Activated naive CD4-positive, alpha-beta T cell (primary cell): ENCODE measurements at places on chromosomes 5 and 9.

GRCh38 chr5:85334-85995 lies 6.5 kb upstream of the PLEKHG4B start:
- no peak for DNase-seq

DNA sequence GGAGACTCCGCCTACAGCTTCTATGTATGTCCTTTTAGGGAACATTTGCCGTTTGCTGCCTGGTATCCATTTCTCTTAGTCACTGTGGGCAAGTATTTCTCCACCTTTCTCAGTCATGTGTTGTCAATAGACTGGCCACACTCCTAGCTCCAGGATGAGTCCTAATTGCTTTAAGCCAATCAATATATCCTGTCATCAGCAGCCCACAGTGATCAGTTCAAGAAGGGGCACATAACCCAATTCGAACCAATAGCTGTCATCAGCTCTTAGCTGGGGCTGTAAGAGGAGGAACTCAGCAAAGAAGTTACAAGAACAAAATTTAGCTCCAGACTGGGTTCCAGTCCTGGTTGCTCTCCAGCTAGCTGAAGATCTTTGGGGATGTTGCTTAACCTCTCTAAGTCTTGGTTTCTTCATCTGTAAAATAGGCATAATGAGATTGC lies 70.7 kb upstream of the MAN2A1 start:
- no peak for DNase-seq

DNA sequence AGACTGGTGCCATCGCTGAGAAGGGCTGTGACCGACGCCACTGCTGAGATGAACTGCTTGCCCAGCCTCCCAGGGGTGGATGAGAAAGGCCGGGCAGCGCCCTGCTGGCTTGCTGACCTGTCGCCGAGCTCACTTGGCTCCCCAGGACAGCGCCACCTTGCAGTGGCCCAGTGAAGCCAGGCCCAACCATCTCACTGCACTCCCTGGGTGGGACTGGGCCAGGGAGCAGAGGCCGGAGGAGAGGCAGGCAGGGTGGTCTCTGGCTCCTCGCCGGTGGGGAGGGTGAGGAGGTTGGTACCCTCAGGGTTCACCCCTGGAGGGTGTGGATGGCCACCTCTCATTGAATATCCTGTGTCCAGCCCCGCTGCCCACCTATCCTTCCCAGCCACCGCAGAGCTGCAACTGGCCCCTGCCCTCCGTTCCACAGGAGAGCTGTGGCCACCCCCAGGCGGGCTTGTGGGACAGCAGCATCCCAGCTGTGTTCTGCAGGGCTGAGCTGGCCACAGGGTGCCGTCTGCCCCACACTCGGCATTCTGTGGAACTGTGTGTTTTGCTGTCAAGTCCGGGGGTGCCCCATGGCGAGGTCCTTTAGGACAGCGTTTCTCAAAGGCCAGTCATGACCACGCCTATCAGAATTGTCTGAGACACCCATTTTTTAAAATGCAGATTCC lies 41.0 kb upstream of the FCN2 start:
- DNase-seq, result no peak

DNA sequence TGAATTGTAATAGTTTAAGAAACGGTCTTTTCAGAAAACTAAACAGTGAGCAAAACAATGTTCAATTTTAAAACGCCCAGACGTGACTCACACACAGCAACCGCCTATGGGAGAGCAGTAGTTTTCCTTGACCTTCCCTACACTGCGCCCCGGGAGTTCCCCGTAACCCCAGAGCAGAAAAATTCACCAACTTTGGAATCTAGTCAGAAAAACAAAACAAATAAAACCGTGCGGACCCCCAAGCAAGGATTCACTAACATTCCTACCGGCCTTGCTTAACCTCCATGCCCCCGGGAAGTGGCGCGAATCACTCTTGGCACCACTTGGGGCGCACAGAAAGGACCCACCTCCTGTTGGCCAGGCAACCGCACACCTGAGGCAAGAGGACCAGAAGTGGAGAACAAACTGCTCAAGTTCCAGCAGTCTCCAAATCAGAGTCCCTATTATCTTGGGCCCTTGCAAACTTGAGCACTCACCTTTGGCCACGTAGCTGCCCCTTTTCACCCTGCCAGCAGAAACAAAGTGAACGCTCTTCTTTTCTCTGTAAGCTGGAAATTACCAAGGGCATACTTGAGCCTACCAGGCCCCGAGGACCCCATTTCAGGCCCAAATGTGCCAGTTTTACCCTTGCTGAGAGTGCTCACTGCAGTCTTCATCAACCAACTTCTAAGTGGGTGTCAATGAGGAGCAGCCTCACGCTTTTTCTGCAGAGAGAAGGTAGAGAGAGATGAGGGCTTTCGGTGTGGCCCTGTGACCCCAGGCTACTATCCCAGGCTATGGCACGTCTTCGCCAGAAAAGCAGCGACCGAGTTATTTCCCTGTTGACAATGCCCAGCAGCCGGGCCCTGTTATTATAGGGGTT lies 189.7 kb downstream of the MEF2C start:
- DNase-seq, result no peak

DNA sequence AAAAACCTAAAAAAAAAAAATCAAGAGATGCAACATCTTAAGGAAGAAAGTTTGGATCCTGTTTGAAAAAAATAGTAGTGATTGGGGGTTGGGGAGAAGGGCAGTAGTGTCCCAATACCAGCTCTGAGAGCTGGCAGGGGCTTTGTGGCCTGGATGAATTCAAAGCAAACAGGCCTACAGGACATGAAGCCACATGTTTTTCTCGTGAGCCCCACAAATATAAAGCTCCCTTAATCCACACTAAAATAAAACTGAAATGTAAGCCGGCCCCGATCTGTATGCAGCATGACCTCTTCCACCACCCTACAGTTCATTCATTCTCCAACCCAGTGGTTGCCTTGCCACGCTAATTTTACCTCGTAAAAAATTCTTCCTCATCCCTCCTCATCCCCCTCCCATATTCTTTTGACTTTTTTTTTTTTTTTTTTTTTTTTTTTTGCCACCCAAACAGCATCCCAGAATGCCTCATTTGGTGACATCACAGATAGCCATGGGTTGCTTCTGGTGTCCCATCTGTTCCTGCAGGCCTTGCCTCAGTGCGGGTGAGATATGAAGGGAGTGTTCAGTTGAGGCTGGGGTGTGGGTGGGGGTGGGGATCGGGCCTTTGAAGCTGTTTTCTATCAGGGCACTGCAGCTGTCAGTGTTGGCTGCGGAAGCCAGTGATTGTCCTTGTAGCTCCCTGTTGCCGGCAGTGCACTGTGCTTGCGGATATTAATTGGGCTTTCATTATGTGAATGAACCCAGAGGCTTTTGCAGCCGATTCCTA lies 81.6 kb upstream of the NFIB start:
- DNase-seq, result no peak
